Heart right ventricle (tissue), 16 donors: ENCODE measurements at places on chromosomes 5 and 9. TPM values are rescaled to one million over a fixed set of nuclear protein-coding genes. Genes with fewer than 3 reads are reported as not detected.
A peak's percentile ranks its signal among the peaks of the same experiment; 100 is the strongest.

The LRRC19 gene
- total RNA-seq: not detected

- DNase-seq: no peak
Measured at GRCh38 chr5:153565822-153566221, 75.4 kb downstream of the GRIA1 start.

DNA sequence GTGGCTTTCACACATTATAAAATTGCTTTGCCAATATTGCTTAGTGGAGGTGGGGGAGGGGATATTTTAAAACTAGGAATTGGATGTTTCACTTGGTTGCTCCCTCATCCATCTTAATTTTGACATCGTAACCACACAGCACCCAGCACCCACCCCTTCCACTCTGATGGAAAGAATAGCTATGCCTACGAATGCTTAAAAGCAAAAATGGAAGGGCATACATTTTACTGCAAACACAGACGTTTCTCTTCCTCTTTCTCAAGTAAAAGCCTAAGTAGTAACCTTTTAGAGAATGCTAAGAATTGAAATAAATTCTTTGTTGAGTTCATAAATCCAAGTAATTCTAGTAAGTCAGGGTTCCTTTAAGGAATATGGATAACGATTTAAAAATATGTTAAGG lies 69.9 kb downstream of the JAKMIP2 start:
- DNase-seq: no peak

The SMIM32 gene
- total RNA-seq: not detected

DNA sequence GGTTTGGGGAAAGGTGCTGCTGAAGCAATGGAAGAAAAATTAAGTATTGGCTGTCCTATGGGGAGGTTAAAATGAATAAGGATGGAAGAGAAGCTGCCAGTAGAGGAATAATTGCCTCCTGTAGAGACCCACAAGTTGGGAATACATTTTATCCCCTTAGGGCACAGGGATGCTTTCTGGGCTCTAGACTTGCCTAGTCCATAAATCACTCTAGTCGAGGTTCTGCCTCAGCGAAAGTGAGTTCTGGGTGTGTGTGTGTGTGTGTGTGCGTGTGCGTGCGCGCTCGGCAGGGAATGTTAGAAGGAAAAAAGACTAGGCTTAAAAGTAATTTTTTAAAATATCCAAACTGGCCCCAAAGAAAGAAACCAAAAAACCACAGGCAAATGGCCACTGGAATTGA lies 291.6 kb downstream of the DOCK8 start:
- no peak for DNase-seq

DNA sequence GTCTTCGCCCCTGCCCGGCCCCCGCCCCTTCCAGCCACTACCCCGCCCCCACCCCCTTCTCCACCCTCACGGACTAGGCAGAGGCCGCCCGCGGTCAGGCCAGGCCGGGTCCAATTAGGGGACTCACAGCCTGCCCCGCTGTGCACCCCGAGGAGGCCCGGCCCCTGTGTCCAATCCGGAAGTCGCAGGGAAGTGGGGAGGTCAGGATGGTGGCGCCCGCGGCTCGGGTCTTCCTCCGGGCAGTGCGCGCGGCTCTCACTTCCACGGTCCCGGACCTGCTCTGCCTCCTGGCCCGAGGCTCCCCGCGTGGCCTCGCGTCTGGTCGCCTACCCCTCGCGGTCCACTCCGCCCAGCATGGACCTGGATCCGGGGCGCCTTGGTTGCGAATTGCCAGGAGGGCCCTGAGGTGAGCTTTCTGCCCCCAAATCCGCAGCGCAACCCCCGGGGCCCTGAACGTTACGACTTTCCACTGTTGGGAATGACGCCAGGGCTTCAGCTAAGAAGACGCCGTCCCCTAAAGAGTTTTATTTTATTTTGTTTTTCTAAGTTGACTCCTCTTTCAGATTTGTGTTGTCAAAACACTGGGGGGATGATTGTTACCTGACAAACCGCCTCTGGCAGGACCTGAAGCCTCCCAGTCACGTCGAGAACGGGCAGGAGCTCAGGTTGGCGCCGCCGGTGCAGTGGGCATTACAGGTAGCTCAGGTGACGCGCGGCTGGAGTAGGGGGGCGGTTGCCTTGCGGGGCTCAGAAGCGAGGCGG lies 763 bp upstream of the IRX2 start:
- no peak for DNase-seq

GRCh38 chr9:137227054-137227852 lies at the start of gene RNF224:
RNF224 (plus strand) TSS chr9:137227502; CDS start chr9:137228336, 834 bp downstream.
- DNase-seq: peak; percentile 65
